Stimulated activated CD4-positive, alpha-beta T cell treated with anti-CD3 and anti-CD28 coated beads, TNF-alpha, amount 100 ng/mL, for 24 hours (primary cell): ENCODE measurements at places on chromosomes 7 and 10.

DNA sequence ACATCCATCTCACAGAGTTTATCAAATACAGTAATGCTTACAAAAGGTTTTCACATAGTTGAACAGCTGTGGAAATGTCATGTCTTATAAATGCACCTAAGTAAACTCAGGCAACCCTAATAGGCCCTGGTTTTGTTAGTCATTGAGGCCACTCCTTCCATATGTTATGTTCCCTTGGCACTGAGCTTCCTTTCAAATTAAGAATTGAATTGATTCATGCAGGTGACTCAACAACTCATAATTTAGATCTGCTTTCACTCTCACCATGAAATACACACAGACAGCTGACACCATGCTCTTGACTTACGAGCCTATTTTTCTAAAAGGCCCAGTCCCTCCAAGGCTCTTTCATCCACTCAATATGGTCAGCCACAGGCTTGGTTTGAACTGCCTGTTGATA is 476.9 kb downstream of the KCNMA1 start:
- DNase-seq: no peak

DNA sequence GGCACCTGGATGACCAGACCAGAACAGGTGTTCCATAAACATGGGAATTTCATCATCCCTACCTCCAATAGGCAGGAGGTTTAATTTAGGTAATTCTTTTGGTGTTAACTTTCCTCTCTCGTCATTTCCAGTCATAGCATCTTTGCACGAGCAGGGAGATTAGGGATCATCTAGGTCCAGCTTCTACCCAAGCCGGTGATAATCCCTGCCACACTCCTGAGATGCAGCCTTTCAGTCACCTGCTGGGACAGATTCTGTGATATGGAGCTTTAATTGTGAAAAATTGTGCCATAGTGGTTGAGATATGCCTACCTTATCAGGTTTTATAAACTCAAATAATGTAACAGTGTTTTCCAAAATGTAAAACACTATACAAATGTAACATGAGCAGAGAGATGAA is 191.8 kb upstream of the AOAH start:
- no peak for DNase-seq

GRCh38 chr10:82358486-82359099 is 483.6 kb downstream of the NRG3 start:
- no peak for DNase-seq

GRCh38 chr10:16947069-16947468 is 129.8 kb upstream of the RSU1 start:
- no peak for DNase-seq
